ENCODE measurements at places on chromosomes 3 and 15.

DNA sequence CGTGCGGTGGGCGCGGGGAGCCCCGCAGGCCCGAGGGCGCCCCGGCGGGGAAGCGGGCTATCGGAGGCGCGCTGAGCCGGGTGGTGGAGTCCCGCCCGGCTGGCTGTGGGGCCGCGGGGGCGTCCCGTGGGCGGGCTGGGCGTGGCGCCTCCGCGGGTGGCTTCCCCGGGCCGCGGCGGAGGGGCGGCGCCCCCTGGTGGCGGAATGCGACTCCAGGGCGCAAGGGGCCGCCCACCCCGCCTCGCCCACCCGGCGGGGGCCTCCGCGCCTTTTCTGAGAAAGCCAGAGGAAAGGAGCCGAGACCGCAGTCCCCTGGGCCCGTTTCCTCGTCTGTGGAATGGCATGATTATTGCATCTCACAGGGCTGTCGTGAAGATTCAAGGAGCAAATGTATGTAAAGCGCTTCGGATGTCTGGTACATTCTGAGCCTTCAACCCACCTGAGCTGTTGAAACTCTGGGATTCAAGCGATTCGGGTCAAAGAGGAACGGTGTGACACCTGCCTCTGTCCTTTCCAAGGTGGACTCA, 31.9 kb upstream of the RAB6B start:
- peak; percentile 65 for ATAC-seq

- no peak for ATAC-seq
Observed at GRCh38 chr15:35271371-35272043, 186.4 kb upstream of the NANOGP8 start.

DNA sequence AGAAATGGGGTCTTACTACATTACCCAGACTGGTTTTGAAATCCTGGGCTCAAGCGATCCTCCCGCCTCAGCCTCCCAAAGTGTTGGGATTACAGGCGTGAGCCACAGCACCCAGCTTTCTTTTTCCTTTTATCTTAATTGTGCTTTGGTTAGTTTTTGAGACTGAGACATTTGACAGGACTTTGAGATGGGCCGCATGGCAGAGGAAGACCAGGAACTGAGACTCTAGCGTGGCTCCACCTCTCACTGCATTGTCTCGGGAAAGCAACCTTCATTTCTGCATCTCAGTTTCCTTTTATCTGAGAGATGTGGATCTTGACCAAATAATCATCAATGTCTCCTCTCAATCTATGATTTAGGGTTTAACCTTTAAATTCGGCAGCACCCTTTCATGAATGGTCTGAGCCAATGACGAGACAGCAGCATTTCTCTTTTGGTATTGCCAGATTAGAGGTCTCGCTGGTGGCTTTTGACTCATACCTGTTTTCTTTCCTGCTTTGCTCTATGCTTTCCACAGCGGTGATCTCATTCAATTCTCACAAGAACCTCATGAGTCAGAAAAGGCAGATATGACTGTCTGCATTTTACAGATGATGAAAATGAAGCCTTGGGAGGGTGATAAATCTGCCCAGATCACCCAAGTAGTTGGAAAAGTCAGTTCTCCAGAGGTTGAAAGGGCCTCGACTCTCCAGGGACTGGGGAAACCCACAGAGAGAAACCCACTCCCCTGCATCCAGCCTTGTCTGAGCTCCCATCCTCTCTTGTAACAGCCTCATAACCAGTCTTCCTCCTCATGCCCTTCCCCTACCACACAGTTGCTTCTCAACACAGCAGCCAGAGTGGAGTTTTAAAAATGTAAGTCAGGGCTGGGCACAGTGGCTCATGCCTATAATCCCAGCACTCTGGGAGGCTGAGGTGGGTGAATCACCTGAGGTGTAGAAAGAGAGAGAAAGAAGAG, 84.8 kb upstream of the FOXB1 start:
- ATAC-seq, result peak; percentile 87

- ATAC-seq, result no peak
Observed at GRCh38 chr3:69081583-69082262, 1.6 kb upstream of the UBA3 start.

DNA sequence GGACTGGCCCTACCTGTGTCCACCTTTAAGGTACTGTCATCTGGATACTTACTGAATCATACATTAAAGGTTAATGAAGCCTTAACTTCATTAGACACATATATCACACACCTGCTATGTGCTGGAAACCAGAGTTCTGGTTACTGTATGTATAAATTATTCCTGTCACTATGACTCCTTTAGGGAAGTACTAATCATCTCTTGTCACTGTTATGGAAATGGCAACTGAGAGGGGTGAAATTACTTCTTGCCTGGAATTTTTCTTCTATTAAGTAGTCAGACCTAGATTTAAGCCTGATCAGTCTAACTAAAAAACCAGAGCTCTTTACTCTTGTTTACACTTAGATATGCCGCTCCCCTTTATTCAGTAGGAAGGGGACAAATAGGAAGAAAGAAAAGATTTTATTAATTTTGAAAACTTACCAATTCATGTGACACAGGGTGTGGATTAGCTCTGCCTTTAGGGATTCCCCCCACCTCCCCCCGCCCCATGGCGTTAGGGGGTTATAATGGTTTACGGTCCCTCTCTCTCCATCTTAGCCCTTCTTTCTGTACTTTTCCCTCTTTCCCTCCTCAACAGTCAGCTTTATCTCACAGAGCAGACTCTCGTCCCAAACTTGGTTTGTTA, 152.5 kb downstream of the KLHL25 start:
- ATAC-seq, result no peak

DNA sequence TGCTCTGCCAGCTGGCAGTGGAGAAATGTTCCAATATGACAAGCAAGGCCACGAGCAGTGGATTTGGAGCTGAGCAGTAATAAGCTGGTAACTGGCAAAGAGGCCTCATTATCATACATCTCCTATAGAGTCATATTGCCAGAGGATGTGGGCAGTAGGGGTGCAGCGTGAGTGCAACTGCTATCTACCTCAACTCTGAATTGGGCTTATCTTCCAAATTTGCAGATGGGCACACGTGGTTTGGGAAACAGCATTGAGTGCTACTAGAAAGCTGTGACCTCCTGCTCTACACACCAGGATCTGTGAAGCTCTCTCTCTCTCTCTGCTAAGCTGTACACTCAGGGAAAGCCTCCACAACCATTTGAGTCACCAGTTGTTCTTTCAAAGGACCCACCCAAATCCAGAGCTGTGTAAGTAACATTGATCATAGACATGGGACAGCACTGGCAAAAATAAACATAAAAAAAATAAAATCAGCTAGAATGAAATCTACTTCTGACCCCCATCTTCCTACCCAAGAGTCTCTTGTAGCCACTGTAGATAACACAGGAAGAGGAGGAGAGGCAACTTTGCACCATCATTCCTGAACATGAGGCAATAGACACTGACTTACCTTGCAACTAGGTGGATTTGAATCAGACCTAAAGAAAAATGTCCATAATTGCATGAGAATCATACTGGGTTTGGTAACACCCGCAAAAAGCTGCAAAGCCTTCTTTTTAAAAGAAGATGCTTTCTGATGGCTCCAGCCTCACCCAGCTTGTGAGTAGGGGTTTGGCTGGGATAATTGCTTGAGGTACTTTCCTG, 82.9 kb upstream of the THBS1 start:
- no peak for ATAC-seq

- ATAC-seq, result no peak
Observed at GRCh38 chr15:65535192-65535591, 4.9 kb downstream of the HACD3 start.

DNA sequence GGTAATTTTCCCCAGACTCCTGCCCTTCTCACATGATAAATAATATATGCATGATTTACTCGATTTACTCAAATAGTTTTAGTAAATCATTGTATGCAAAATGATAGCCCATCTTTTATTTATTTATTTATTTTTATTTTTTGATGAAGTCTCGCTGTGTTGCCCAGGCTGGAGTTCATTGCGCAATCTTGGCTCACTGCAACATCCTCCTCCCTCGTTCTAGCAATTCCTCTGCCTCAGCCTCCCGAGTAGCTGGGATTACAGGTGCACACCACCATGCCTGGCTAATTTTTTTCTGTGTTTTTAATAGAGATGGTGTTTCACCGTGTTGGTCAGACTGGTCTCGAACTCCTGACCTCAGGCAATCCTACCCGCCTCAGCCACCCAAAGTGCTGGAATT, 343.8 kb upstream of the PLSCR5 start:
- no peak for ATAC-seq

- no peak for ATAC-seq
Observed at GRCh38 chr3:126551121-126551838, 7.5 kb downstream of the C3orf22 start.

- ATAC-seq, result peak; percentile 23
Observed at GRCh38 chr3:13655061-13655913, 106.4 kb downstream of the FBLN2 start.

- ATAC-seq, result no peak
Observed at GRCh38 chr3:137987723-137988122, 22.2 kb upstream of the CLDN18 start.

- no peak for ATAC-seq
Observed at GRCh38 chr3:149579161-149579560, 78.7 kb downstream of the WWTR1 start.

DNA sequence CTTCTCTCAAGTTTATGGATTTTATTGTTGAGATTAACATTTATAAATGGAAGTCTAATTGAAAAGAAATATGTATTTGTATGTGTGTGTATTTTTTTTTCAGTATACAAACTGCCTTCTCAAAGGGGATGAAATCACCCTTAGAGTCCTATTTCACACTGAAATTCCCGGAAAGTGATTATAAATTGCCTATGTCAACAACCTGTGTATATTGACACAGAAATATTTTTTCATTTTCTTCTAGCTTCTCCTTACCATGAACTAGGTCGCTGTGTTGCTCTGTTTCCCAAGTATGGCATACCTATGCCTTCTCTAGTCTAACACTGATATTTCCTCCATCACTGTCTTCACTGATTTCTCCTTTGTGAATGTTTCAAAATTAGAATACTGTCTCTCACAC, 444.0 kb upstream of the AZI2 start:
- no peak for ATAC-seq

DNA sequence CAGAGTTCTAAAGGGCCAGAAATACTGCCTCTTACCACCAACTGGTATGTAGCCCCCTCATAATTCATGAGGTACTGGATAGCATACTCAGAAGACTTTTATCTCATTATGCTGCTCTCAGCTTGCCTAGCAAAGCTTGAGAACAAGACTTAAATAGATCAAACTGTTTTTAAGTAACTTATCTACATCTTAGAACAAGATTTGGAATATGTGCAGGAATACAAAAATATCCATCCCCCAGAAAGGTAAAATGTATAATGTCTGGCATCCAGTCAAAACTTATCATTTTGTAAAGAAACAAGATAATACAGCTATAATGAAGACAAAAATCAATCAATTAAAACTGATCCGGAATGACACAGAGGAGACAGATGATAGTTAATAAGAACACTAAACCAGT, 400.4 kb upstream of the TGFBR2 start:
- no peak for ATAC-seq

- ATAC-seq, result no peak
Observed at GRCh38 chr3:133159498-133160475, 121.6 kb downstream of the TMEM108 start.

GRCh38 chr15:40276927-40277326, 5.9 kb downstream of the ANKRD63 start:
- ATAC-seq, result no peak

DNA sequence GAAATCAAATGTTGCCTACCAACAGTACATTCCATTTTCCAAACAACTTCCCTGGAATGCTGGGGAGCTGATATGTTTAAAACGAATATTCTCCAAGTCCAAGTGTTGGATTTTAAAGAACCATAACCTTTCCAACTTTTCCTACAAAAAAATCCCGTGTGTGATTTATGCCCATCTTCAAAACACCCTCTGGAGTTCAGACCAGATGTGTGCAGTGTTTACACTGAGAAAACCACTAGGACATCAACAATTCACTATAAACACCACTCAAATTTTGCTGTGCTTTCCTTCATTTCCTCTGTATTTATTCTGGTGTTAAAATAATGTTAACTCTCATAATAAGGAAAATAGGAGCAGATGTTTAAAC, 2.4 kb downstream of the VGLL4 start:
- ATAC-seq, result no peak

- no peak for ATAC-seq
Observed at GRCh38 chr3:10519236-10519635, 13.8 kb upstream of the ATP2B2 start.

DNA sequence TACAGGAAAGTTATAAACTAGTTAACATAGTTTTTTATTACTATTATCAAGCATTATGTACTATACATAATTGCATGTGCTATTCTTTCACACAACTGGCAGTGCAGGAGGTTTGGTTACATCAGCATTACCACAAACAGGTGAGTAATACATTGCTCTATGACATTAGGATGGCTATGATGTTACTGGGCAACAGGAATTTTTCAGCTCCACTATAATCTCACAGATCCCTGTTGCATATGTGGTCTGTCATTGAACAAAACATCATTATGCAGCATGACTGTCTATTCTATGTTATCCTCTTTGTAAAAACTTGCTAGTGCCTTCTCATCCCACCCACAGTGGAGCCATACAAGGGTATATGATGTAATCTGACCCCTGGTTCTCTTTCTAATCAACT, 36.5 kb upstream of the PDZRN3 start:
- peak; percentile 69 for ATAC-seq

- ATAC-seq, result peak; percentile 65
Observed at GRCh38 chr15:80695099-80695910, at the start of gene ABHD17C. Gene ABHD17C (plus strand): TSS chr15:80695310. CDS start chr15:80695430, 120 bp downstream.

DNA sequence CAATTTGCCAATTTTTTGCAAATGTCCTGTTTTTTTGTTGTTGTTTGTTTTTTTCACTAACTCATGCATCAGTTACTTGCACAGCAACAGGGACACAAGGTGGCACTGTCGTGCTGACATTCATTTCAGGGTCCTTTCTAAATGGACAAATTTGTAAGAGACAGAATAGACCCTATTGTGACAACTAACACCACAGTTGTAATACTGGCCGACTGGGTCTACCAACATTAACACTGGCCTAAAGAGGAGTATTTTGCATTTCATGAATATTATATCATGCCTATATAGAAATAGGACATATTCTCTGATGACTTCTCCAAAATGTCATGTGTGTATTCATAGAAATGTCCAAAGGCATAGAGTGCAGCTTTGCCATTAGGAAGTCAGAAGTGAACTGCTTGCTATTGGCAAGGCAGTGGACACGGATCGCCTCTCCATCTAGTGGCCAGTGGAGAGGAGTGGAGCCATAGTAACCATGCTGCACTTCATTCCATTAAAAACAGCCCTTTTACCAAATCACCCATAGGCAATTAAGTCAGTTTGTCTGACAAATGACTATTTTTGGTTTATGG, 54.8 kb downstream of the ZBTB20 start:
- ATAC-seq, result peak; percentile 57

- no peak for ATAC-seq
Observed at GRCh38 chr3:71585887-71586809, 2.6 kb upstream of the FOXP1 start.

- ATAC-seq, result peak; percentile 69
Observed at GRCh38 chr3:52231502-52232278, 6.2 kb upstream of the TLR9 start.

Data from esophagus mucosa (tissue), 1 donor.